Nucleus accumbens (tissue), 56 donors: ENCODE measurements at places on chromosomes 6 and 20.

DNA sequence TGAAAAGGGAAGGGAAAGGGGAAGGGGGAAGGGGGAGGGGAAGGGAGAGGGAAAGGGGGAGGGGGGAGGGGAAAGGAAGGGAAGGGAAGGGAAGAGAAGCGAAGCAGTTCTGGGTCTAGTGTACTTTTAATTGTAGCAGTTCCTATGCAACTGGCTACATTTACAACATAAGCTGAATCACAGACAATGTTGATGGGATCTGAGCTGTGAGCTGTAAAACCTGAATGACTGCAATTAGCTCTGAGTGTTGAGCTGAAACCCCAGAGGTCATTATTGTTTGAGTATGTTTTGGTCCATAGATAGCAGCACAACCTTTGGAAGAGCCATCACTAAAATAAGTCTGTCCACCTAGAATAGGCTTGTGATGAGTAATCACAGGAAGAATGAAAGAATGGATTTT lies 7.2 kb upstream of the ABHD12 start:
- DNase-seq: no peak

GRCh38 chr20:63416631-63417030 lies 55.5 kb upstream of the CHRNA4 start:
- DNase-seq: no peak

GRCh38 chr6:7215798-7216231 lies 97.2 kb downstream of the SSR1 start:
- DNase-seq: no peak

DNA sequence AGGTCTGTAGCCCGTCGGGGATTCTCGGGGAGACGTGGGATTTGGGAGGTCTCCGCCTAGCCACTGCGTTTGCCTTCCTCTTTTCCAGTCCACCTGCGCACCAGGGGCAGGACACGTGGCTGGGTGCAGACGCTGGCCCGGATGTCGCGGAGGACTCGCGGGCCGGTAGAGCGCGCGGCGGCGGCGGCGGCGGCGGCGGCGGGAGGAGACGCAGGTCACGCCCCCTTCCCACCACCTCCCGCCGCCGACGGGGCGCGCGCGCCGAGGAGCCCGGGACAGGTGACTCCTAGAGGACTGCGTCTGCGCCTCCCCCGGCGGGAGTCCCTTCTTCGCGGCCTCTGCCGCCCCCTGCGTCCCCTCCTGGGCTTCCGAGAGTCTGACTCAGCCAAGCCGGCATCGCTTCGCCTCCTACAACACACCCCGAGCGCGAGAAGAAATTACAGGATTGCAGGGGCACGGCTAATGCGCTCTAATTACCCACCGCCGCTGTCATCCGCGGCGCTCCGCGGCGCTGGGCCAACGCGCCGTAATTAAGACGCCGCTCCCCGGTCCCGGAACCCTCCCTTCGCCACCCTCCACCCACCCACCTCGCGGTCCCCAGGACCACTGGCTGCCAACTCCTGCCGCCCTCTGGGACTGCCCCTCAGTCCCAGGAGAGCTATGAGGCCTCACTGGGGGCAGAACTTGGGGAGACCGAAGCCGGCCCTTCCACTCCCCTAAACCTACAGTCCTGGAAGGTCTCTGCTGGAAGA lies 124.5 kb downstream of the MRPL14 start:
- peak; percentile 22 for DNase-seq
